HuH-7 (cell line): ENCODE measurements at places on chromosomes 12 and 14.

DNA sequence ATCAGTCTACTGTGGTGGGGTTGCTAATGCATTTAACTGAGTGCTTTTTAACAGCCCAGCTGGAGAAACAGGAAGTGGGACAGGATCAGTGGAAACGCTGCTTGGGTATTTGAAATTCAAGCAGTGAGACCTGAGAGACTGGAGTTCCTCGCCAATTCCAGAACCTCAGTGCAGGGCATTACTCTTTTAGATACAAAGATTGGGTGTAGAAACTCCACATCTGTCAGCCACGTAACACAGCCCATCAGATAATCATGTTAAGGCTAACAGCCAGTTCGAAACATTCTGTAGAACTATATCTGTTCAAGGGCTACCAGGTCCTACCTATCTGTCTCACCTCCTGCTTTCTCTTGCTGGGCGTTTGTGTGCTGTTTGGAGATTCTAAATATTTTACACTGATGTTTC lies 45.5 kb downstream of the RAD52 start:
- no peak for DNase-seq

GRCh38 chr12:122942637-122943036 lies 23.6 kb downstream of the ABCB9 start:
- no peak for DNase-seq

GRCh38 chr14:50083467-50084337 lies 32.7 kb downstream of the VCPKMT start:
- no peak for DNase-seq

DNA sequence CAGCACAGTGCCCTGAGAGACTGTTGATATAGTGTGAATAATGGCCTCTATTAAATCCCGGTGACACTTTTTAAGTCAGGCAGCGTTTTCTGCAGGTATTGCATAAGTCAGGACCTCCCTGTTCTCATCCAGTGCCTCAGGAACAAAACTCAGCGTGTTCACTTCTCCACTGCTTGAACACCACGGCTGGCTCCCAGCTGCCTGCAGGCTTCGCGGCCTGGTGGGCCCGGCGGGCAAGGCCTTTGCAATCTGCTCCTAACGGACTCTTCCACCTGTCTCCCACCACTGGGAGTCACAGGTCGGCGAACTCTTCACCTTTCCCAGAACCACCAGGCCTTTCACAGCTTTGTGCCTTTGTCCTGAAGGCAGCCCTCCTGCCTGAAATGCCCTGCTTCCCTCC lies 18.7 kb downstream of the RFX4 start:
- no peak for DNase-seq

- no peak for DNase-seq
These were observed 18.9 kb downstream of the MNAT1 start for GRCh38 chr14:60753264-60754119.

- DNase-seq, result no peak
These were observed 48.1 kb downstream of the PRKCH start for GRCh38 chr14:61369454-61369810.

- DNase-seq, result no peak
These were observed 28.3 kb upstream of the STRAP start for GRCh38 chr12:15853877-15854276.

- no peak for DNase-seq
These were observed 73.9 kb downstream of the ARMH4 start for GRCh38 chr14:58078068-58078467.

GRCh38 chr12:62698701-62699101 lies 232.1 kb downstream of the MON2 start:
- no peak for DNase-seq

GRCh38 chr14:95046711-95047681 lies 110.3 kb downstream of the DICER1 start:
- DNase-seq, result no peak

DNA sequence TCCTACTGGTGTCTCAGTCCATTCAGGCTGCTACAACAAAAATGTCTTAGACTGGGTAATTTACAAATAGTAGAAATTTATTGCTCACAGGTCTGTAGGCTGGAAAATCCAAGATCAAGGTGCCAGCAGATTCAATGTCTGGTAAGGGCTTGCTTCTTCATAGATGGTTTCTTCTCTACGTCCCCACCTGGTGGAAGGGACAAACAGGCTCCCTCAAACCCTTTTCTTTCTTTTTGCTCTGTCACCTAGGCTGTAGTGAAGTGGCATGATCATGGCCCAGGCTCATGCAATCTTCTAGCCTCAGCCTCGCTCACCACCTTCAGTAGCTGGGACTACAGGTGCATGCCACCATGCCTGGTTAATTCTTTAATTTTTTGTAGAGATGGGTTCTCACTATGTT lies 106.8 kb upstream of the RPH3A start:
- DNase-seq, result no peak

- DNase-seq, result no peak
These were observed 32.9 kb downstream of the MVK start for GRCh38 chr12:109606320-109607028.

DNA sequence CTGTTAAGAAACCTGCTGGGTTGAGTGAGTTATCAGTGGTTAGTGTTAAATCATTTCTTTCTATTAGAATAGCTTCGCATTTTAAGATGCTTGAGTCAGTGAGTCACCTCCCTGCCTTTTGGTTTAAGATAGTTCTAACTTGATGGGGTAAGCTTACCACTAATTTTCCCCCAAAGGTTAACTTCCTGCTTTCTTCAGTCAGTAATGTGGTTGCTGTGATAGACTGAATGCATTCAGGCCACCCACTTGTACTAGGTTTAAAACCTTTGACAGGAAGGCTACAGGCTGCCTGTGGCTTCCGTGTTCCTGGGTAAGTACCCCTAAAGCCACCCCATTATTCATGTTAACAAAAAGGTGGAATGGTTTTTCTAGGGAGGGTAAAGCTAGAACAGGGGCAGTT lies 25.3 kb downstream of the CLEC2A start:
- no peak for DNase-seq

GRCh38 chr12:49017891-49018260 lies 700 bp downstream of the PRKAG1 start:
- no peak for DNase-seq

- DNase-seq, result no peak
These were observed 128.7 kb upstream of the GARIN2 start for GRCh38 chr14:67060546-67060945.

GRCh38 chr14:90577661-90578282 lies 180.9 kb downstream of the CALM1 start:
- no peak for DNase-seq

GRCh38 chr14:71198687-71199086 lies 291.4 kb downstream of the PCNX1 start:
- DNase-seq, result no peak

GRCh38 chr12:15469356-15469755 lies 147.0 kb downstream of the PTPRO start:
- no peak for DNase-seq

DNA sequence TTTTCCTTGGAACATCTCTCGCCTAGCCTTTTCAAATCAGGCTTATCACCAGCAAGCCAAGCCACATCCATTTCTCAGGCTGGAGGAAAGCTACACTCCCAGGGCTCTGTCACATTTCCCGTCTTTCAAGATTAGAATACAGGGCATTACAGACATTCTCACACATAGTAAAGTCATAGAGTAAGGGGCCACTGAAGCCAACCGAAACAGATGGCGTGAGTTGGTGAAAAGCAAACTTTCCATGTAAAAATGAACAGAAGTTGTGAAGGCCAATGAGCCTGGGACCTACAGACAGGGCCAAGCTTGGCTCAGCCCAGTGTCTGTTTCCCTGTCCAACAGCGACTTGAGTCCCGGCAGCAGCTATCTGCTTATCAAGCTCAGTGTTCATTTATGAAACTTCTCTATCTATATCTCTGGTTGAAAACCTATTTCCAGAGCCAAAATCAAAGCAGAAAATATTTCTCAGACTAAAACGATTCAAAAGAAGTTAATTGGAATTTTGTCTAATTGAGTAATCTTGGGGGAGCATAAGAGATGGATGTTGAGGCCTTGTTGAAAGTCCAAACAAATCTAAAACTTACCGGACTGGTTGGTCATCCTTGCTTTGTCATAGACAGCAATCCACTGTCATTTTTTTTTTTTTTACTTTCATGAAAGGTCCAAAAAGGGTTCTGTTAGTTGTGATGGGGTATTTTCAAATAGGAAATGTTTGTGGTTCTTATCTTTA lies 105.6 kb downstream of the DAAM1 start:
- no peak for DNase-seq

DNA sequence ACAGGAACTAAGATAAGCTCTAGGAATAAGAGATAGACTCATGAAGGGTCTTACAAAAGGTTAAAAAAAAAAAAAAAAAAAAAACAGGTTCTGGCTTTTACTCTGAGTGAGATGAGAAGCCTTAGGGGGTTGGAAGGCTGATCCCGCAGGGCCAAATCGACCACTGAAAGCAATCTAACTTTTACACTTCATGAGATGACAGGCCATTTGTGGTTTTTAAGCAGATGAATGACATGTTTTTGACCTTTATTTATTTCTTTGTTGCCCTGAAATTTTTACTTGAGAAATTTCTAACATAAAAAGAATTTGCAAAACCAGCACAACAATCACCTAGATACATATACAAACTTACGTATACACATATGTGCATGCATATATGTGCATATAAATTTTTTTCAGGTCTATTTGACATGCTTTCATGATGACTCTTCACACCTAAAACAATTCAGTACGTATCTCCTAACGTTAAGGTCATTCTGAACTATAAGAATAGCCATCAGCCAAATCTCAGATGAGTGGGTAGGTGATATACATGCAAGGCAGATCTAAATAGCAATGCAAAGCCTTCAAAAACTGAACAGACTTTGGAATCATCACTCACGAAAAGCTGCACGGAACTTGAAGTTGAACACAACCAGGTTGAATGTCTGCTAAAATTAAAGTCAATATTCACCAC lies 87.0 kb downstream of the R3HDM2 start:
- no peak for DNase-seq

DNA sequence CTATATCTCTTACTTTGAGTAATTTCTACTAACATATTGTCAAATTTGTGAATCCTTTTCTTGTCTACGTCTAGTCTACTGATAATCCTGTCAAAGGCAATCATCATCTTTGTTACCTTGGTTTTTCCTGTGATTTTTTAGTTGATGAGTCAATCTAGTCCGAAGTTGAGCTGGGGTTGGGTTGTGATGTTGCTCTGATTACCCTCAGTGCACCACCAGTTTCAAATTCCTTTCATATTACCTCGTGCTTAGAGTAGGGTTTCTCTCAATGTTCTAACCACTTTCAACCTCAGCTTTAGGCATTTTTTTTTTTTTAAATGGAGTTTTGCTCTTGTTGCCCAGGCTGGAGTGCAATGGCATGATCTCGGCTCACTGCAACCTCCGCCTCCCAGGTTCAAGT lies 186.8 kb downstream of the BTG1 start:
- no peak for DNase-seq

DNA sequence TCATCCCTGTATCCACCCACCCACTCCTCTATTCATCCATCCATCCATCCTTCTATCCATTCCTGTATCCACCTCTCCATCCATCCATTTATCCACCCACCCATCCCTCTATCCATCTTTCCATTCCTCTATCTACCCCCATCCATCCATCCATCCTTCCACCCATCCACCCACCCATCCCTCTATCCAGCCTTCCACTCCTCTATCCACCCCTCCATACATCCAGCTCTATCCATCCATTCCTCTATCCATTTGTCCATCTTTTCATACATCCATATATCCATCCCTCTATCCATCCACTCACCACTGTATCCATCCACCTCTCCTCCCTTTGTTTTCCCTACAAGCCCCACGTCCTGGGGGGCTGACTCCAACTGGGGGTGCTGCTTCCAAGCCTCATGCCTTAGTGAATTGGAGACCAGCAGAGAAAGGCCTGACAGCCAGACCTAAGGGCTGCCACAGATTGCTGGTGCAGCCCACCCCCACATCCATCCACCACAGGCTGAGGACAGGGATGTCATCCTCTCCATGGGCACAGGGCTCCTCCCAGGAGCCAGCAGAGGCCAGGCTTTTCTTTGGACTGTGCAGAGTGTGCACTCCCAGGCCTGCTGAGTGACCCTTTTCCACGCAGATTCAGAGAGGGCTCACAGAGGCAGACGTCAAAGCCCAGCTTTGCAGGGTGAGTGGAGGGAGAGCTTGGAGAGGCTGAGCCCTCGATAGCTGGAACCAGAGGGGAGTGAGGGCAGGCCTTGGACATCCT lies 18.9 kb upstream of the GPR132 start:
- no peak for DNase-seq

- no peak for DNase-seq
These were observed 63.2 kb upstream of the RD3L start for GRCh38 chr14:104005489-104005888.

- no peak for DNase-seq
These were observed 43.6 kb upstream of the APPL2 start for GRCh38 chr12:105279460-105280056.
